ENCODE measurements at places on chromosomes 4 and X.

DNA sequence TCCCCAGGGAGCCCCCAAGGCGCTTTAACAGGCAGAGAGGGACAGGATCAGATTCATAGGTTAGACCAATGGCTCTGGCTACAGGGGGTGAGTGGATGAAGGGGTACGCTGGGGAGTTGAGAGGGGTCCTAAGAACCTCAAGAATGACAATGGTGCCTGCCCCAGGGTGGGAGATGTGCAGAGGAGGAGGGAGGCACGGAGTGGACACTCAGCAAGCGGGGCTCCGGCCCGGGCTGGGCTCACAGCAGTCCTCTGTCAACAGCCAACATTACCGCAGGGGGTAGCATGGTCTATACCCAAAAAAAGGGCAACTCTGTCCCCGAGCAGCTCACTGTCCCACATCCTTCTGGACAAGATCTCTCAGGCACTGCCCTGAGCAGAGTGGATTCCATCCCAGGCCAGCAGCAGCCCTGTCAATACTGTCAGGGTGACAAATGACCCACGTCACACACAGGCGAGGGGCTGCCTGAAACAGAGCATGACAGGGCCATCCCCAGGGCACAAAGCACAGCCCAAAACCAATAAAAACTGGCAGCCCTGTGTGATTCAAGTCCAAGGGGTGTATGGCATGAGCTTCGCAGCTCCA lies 47.7 kb upstream of the PPP2R2C start:
- no peak for DNase-seq

DNA sequence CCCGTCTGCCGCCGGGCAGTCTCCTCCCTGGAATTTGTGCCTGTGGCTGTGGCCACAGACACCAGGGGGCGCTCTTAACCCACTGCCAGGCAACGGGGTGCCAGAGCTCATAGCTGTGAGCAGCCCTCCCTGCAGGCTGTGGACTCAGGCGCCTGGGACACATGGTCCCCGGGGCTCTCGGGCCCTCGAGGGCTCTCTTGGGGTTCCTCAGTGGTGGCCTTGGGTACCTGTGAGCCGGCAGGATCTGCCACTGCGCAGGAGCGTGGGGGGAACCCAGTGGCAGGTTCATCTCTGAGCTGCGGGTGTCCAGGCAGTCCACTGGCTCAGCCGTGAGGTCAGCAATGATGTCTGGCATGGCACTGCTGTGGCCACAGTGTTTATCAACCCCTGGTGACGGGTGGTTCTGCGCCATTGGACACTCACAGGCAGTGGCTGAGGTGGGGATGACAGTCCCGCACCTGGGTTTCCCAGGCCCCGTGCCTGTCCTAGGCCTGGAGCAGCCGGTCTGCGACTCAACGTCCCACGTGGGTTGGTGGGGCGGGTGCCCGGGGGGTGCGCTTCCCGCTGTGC lies 37.2 kb downstream of the PCGF3 start:
- no peak for DNase-seq

DNA sequence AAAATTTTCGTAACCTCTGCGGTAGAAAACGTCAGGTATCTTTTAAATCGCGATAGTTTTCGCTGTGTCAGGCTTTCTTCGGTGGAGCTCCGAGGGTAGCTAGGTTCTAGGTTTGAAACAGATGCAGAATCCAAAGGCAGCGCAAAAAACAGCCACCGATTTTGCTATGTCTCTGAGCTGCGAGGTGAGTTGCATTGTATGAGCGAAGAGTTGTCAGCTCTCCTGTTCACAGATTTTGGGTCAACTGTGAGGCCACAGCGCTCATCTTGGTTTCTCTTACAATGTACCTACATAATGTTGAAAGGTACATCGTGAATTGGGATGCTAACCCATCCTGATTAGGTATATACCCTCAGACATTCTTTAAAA lies 486 bp downstream of the CLCN3 start:
- no peak for DNase-seq

- DNase-seq = no peak
These were observed 8.9 kb upstream of the RGS12 start for GRCh38 chr4:3283916-3284315.

DNA sequence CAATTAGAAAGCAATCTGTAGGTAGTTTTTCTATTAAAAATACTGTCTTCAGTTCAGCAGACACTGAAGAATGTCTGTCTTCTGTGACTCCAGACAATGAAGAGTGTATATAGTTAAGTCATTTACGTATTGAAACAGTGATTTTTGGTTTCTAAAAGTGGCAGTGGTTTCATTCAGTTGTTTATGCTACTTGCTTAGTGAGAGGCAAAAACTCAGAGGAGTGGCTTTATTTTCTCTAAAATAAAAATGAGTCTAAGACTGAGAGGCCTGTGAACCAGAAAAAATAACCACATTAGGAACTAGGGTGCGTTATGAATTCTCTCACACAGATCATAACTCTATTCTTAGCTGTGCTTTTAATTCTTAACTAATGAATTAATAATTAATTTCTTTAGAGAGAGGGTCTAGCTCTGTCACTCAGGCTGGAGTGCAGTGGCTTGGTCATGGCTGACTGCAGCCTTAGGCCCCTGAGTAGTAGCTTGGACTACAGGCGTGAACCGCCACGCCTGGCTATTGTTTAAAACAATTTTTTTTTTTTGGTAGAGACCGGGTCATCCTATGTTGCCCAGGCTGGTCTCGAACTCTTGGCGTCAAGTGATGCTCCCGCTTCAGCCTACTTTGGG lies 31.4 kb downstream of the FREM3 start:
- DNase-seq = no peak

DNA sequence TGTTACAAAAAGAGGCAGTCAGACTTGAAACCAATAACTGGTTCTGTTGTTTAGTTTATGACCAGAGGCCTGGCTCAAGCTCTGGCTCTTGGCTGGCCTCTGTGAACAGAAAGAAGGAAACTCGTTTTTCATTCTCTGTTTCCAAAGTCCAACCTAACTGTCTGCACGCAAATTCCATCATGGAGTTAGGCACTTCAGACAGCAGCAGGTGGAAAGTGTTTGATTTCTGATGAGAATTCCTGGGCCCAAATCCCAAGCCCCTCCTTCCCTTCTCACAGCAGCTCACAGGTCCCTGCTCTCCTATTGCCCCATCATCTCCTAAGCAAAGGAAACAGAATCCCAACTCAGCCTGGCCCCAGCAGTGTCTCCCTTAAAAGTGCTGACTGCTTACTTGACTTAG lies 42.8 kb upstream of the FGF16 start:
- no peak for DNase-seq

GRCh38 chr4:14379183-14379582 lies 623.1 kb upstream of the CPEB2 start:
- no peak for DNase-seq

GRCh38 chrX:18964026-18964425 lies 19.9 kb downstream of the PHKA2 start:
- DNase-seq = no peak

DNA sequence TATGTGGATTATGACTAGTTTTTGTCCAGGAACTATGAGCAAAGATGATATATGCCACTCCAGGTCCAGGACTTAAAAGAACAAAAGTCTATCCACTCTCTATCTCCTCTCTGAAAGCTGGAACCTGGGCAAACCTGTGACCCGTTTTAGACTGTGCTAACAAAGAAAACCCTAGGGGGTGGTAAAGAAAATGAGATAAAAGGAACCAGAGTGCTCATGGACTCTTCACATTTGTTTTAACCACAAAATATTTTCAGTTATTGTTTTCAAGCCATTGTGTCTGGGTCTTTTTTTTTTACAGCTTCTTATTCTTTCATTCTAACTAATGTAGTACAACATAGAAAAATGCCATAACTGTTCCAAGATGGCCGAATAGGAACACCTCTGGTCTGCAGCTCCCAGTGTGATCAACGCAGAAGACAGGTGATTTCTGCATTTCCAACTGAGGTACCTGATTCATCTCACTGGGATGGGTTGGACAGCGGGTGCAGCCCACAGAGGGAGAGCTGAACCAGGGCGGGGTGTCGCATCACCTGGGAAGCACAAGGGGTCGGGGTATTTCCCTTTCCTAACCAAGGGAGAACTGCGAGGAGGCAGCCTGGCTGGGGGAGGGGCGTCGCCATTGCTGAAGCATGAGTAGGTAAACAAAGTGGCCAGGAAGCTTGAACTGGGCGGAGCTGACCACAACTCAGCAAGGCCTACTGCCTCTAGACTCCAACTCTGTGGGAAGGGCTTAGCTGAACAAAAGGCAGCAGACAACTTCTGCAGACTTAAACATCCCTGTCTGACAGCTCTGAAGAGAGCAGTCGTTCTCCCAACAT lies 45.1 kb downstream of the CHM start:
- DNase-seq = no peak

DNA sequence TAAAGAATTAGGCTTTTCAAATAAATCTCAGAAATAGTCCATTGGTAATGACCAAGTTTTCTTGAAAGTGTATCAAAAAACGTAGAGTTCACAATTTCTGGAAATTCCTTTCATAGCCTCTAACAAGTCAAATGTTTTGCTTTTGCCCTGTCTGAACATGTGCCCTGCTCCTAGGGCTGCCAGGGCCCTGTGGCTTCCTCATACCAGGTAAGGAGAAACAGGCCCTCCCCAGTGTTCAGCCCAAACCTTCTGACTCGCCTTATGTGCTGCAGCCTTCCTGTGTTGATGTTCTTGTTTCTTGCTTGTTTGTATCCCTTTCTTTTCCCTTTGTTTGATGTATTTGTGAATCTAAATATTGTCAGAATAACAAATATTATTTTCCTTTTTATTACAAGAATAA lies 146.1 kb upstream of the PACRGL start:
- DNase-seq = no peak

DNA sequence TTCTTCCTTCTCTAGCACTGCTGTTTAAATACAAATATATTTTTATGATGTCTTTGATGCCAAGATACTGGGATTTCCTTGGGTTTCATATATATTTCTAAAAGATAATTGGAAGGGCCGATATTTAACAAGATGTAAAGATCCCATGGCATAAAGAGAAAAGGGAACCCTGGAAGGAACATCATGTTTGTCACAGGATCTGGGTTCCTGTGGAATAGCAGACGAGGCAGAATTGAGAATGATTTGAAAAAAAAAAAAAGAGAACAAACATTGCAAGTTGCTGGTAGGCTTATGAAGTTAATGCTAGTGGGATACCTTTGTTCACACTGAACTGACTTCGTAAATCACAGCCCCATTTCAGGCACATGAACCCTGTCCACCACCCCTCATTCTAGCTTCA lies 33.6 kb downstream of the RASSF6 start:
- no peak for DNase-seq

All from globus pallidus (tissue), 1 donor.